Dermis microvascular lymphatic vessel endothelial cell (primary cell): ENCODE measurements at places on chromosomes 2 and 18.

DNA sequence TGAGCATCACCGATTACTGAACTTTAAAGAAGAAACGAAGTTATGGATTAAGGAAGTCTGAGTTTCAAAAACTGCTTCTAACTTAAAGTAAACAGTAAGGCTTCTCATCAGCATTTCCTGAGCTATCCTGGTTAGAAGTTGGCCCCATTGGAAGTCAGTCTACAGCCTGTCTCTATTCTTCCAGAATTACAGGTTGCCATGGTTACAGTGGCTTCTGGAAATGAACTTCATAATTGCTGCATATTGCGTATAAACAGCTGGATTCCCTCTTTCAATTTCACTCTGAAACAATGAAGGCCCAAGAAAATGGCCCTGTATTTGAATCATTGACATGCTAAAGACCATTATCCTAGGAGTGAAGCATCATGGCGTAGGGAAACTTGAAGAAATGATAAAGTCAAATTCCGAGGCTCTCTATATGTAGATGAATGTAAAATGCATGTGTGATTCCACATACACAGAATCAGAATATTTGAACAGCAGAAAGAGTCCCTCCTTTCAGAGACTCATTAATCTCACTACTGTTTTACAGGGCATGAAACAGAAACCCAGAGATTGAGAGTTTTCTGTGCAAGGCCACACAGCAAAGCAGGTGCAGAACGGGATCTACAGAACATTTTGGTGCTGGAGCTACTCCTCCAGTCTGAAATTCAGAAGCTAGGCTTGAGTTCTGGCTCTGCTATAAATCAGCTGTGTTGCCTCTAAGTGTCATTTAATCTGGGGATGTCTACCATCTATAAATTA is 856.4 kb upstream of the CELF4 start:
- no peak for DNase-seq

GRCh38 chr2:106886916-106887758 is 1.2 kb upstream of the ST6GAL2 start:
- no peak for DNase-seq

DNA sequence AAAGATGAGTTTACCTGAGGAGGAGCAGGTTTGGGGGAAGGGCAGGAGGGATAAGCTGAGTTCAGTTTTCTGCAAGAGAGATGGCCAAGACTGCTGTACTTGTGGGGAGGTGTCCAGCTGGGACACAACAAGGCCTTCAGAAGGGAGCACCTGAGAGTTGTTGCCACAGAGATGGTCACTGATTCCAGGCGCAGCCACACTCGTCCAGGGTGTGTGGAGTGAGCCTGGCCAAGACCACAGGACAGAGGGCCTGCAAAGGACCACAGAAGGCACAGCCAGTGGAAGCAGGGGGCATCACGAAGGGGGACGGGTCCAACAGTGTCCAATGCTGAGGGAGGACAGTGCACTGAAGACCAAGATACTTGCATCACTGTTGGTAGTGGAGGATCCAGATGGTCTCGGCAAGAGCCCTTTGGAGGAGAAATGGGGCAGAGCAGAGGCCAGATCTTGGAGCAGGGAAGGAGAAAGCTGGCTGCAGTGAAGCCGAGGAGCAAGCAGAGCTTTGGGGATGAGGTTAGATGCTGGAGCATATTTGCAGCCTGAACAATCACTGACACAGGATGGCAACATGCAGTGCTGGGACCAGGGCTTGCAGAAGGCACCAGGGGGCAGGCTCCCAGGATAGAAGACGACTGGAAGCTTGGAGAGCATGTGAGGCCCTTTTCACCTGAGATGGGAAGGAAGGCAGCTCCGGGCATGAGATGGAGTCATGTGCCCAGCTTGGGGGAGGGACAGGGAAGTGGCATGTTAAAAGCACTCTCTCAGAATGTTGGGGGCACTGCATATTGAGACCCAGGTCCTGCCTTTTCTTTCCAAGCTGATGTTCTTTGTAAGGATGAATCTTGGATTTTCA is 214.0 kb downstream of the CYP26B1 start:
- peak; percentile 6 for DNase-seq

GRCh38 chr2:215845839-215846586 is 167.3 kb downstream of the MREG start:
- DNase-seq: no peak

GRCh38 chr2:192196421-192197194 is 1.9 kb upstream of the TMEFF2 start:
- DNase-seq: no peak

DNA sequence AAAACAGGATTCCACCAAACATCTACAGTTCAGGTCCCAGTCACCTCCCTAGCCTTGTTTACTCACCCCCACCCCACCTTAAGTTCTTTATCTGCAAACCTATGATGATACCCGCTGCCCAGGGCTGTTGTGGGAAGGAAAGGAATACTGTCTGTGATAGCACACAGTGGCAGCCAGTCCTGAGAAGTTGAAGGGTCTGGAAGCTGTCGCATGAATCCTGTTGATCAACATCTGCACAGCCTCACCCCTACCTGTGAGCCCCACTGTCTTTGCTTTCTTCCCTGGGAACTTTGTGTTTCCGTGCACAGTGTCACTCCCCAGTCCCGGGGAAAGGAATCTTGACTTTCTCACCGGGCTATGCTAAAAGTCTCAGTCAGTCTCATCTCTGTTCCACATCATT is 160.7 kb upstream of the EPAS1 start:
- no peak for DNase-seq

DNA sequence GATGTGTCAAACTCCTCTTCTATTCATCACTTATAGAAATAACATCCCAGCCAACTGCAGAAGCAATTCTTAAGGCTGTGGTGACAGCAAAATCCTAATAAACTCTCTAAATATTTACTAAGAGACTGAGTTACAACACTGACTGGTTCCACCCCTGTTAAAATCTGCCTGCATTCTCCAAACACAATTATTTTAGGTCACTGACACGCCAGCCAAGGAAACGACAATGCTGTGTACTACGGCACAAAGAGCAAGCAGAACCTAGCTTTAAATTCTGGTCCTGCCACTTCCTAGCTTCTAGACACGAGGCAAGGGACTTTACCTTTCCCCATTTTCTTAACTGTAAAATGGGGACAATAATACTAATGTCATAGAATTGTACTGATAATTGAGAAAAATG is 4.1 kb downstream of the CYRIA start:
- DNase-seq: no peak

DNA sequence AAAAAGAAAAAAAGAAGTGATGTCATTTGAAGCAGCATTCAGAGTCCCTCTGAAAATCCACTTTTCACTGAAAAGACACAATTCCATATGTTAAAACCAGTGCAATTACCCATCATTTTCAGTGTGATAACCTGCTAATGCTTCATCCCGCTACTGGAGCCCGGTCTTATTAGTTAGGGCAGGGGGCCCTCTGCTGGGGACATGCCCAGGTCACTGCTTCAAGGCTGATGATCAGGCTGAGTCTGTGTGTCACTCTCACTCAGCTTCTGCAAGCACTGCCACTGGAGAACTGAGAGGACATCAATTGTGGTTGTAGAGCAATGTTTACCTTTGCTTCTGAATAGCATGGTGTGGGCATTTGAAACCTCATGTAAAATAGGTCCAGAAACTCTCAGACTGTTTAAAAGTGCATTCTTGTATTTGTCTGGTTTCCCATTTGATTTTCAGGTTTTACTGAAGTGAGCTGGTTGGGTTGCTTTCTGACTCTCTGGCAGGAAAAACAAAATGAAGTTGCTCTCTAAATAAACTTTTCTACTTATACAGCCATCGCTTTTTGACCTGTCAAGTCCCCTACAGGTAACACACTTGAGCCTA is 49.2 kb upstream of the NXPH2 start:
- DNase-seq: no peak

DNA sequence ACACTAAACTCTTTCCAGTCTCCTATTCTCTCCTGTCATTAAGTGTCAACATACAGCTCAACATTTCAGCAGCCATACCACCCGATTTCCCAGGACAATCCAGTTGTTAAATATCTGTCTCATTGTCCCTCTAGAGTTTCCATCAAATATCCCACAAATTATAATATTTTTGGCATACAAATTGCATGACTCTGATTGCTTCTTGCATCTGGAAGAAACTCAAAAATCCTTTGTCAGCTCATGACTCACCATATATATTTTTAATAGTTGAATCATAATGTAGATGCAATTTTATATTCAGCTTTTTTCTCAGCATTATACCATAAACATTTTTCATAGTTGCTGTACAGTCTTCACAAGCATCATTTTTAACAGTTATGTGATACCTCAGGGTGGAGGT is 7.2 kb downstream of the SLC30A3 start:
- no peak for DNase-seq

DNA sequence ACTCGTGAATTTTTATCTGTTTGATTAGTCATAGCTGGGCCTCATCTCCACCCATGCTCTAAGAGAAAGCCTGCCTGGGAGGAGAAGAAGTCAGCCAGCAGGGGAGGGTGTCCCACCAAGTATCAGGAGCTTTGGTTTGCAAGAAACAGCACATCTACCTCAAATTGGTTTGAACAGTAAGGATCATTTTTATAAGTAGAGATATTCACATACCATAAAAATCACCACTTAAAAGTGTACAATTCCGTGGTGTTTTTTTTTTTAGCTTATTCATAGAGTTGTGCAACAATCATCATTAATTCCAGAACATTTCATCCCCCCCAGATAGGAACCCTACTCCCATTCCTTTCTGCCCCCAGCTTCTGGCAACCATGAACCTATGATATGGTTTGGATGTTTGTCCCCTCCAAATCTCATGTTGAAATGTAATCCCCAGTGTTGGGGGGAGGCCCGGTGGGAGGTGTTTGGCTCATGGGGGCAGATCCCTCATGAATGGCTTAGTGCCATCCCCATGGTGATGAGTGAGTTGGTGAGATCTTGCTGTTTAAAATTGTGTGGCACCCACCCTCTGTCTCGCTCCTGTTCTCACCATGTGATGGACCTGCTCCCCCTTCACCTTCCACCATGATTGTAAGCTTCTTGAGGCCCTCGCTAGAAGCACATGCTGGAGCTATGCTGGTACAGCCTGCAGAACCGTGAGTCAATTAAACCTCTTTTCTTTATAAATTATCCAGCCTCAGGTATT is 36.2 kb upstream of the HS6ST1 start:
- DNase-seq: no peak

- DNase-seq: no peak
Observed at GRCh38 chr18:23966909-23967308, 47.6 kb upstream of the TTC39C start.

- no peak for DNase-seq
Observed at GRCh38 chr18:24019641-24020331, 5.2 kb downstream of the TTC39C start.

DNA sequence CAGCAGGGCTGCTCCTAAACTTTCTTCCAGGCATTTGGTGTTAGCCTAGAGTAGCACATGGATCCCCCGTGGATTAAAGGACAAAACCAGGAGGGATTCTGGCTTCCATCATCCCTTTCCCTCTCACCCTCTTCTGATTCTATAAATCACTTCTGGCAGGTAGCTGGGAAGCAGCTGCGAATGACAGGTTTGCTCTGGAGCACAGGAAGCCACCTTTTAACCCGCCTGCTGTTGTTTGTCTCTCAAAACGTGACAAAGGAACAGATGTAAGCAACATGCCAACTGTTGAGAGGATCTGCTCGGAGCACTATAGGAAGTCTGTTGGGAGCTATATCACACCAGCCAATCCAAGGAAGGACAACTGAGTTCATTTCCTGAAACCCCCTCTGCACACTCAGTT is 101.9 kb downstream of the ACTR2 start:
- DNase-seq: peak; percentile 56

- no peak for DNase-seq
Observed at GRCh38 chr2:9771101-9771449, 72.2 kb upstream of the TAF1B start.

GRCh38 chr18:24153397-24153796 is 14.5 kb downstream of the CABYR start:
- DNase-seq: no peak

- no peak for DNase-seq
Observed at GRCh38 chr2:120231974-120232635, 8.9 kb upstream of the TMEM185B start.

- no peak for DNase-seq
Observed at GRCh38 chr2:54605836-54606235, 117.6 kb upstream of the EML6 start.

- no peak for DNase-seq
Observed at GRCh38 chr2:113757138-113757657, 756 bp upstream of the SLC35F5 start.

- no peak for DNase-seq
Observed at GRCh38 chr2:155748131-155748530, 584.4 kb downstream of the NR4A2 start.

- DNase-seq: no peak
Observed at GRCh38 chr2:85902496-85902895, 13.7 kb upstream of the ST3GAL5 start.
